ENCODE measurements at places on chromosomes 3 and 15.

DNA sequence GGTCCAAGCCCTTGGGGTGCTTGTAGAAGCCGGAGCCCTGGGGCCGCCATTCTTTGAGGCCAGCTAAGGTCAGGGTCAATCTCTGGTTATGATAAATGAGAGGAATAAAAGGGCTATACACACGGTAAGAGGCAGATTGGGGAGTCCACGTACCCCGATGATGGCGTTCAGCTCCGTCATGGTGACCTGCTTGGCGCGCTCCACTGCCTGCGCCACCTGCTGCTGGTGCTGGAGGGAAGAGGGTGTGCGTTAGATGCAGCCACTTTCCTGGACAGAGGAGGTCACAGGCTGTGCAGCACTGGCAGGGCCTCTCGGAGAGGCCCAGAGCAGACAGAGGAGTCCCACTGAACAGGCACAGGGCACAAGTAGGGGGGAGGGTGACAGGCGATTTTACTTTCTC lies 23.3 kb downstream of the TLE3 start:
- DNase-seq = no peak

GRCh38 chr15:63698692-63699091 lies 101.5 kb downstream of the FBXL22 start:
- DNase-seq = no peak

- DNase-seq = no peak
Observed at GRCh38 chr3:186609247-186609868, 3.5 kb upstream of the AHSG start.

- no peak for DNase-seq
Observed at GRCh38 chr3:156460206-156460611, 94.7 kb downstream of the SSR3 start.

DNA sequence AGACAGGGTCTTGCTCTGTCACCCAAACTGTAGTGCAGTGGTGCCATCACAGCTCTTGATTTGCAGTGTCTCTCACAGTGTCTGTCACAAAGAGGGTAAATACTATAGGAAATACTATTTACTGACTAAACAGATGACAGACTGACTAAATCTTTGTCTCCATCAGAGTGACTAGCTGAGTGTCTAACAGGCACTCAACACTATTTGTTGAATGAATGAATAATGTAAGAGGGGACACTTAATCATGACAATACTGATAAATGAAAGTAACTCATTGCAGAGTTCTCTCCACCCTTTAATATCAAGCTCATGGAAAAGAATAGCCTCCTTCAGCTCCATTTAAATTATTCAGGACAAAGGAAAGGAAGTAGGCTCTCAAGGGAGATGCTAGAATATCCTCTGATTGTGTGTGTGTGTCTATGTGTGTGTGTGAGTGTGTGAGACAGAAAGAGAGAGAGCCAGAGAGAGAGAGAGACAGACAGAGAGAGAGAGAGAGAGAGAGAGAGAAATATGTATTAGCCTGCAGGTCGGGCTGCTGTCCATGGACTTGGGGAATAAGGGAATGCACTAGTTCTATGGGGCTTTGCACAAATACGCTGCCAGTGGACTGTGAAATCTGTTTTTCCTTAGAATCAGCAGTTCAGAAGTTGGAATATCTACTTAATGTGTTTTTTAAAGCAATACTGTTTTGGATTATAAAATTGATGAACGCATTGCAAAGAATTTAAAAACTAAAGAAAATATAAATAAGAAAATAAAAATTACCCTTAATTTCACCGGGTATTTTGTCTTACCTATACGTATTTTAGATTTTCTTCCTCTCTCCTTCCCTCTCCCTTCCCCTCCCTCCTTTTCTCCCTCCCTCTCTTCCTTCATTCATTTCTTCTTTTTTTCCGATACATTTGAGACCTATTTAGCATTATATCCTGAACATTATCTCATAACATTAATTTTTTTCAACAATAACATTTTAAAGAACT lies 132.9 kb upstream of the LRIG1 start:
- DNase-seq = no peak

- no peak for DNase-seq
Observed at GRCh38 chr3:132730891-132731580, 8.8 kb upstream of the NPHP3 start.

GRCh38 chr15:30671309-30671708 lies 45.4 kb downstream of the ARHGAP11B start:
- DNase-seq = no peak
